ENCODE measurements at places on chromosomes 13 and 19. TPM values are rescaled to one million over a fixed set of nuclear protein-coding genes. Genes with fewer than 3 reads are reported as not detected.

The GRK1 gene
- total RNA-seq: not detected

DNA sequence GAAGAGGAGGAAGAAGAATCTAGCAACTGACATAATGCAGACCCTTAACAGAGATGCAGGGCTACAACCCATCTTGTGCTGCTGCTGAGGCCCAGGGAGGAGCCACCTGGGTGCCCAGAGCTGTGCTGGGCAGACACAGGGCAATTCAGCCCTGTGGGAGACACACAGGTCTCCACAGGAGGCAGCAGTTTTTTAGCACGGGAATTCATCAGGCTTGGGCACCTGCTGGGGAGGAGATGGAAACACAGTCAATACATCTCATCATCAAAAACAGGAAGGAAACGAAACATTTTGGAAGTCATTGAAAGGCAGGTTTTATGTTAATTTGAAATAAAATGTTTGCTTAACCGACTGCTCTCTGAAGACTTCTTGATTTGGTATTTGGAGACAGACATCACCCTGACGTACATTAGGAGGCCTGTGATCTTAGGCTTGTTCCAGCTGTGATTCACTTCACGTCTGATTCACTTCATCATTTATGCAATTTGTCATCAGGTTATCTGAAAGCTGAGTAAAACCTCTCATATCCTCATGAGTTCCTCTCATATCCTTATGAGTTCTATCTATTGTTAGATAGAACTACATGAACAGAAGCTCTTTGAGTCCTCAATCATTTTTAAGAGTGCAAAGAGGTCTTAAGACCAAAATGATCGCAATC is 77.4 kb downstream of the CYSLTR2 start:
- no peak for DNase-seq

DNA sequence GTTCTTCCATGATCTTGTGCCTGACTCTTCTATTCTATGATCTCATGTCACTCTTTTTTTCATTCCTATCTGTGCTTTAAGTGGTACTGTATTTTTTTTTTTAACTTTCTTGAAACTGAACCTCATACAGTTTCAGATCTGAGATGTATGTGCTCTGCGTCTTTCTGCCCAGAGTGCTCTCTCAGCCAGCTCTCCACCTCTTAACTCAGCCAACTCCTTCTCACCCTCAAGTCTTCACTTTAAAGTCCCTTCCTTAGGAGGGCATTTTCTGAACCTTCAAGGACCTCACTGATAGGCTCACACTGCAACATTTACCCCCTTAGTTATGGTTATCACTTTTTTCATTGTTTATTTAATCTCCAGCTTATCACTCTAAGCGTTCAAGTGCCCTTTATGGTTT is 158.7 kb downstream of the IRS2 start:
- DNase-seq: no peak

The ELSPBP1 gene
- total RNA-seq: not detected

The LMTK3 gene
- 7.1 TPM for total RNA-seq

- DNase-seq: no peak
These were observed 25.0 kb downstream of the KLF2 start for GRCh38 chr19:16349551-16350152.

DNA sequence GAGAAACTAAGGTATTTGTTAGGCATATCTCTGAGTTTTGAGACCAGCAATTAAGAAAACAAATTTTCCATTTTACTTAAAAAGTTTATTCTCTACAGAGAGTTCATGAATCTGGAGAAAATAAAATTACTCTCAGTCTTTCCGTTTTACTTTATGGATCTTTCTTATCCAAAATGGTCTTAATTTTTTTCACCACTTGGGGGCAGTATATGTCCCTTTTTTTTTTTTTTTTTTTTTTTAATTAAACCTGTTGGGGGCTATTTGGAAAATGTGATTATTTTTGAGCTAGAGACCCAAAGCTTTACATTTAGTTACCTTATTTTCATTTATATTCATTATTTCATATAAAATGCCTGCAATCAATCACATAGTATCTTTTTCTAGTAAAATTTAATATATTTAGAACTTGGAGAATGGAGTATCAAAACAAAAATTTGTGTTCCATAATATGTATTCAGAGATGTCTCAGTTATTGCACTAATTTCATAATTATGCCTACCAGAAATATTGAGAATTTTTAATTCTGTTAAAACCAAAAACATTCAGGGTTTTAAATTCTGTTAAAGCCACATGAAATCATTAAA is 27.1 kb downstream of the PIBF1 start:
- DNase-seq: no peak

The KLK15 gene
- total RNA-seq: not detected

The CD209 gene
- total RNA-seq: 18.8 TPM

- no peak for DNase-seq
These were observed 85.0 kb downstream of the SACS start for GRCh38 chr13:23348262-23349127.

DNA sequence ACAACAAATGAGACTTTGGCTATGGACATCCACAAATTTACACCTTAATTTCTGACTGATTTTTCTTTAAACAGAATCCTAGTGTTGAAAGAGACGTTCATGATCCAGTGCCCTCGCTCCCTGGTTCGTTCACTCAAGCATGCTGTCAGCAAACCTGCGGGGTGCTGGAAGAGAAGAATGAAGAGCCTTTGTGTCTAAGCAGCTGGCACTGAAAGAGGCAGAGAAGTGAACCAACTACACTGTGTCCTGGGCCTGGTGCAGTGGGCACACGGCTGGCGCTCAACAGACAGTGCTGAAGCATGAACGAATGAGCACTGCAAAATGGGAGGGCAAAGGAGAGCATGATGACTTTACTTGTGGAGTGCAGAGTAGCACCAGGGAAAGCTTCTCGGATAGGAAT is 46.8 kb downstream of the MIPEP start:
- DNase-seq: no peak

The ZNF17 gene
- total RNA-seq: 12.6 TPM

The PLEKHG2 gene
- total RNA-seq: 24.7 TPM

DNA sequence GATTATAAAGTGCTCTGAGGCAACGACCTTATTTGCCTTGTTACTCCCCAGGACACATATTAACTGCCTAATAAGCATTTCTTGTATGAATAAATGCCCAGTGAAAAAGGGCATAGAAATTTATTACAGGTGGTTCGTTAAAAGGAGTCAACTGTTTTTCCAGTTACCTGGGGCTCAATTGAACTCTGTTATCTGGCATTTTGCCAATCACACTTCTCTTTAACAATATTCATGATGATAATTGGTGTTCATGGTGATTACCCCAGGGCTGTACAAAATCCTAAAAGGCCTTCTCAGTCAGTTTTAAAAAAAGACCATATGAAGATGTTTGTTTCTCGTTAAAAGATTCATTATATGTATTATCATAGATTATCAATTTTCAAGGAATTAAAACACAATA is 57.1 kb downstream of the KL start:
- DNase-seq: no peak

The LRRC25 gene
- total RNA-seq: 35.4 TPM

DNA sequence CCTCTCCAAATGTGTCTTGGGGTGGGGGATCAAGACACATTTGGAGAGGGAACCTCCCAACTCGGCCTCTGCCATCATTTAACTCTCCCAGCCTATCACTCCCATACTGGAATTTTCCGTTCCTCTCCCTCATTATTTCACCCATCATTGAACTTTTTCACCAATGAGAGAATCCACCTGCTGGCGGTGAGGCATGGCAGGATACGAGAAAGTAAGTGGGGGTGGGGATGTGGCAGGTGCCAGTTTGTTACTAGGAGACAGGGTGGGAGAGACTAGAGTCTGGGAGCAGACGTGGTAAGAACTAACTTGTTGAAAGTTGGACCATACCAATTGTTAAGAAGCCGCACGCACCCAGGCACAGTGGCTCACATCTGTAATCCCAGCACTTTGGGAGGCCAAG is 6.9 kb downstream of the GIPR start:
- no peak for DNase-seq

The CD79A gene
- total RNA-seq: 1.2 TPM
